ENCODE measurements at places on chromosomes 5 and 9. TPM values are rescaled to one million over a fixed set of nuclear protein-coding genes. Genes with fewer than 3 reads are reported as not detected.

GRCh38 chr5:55582256-55582655 lies 47.5 kb upstream of the PLPP1 start:
- DNase-seq, result no peak
- no peak overlapping the region for H3K27ac ChIP-seq
- no peaks in the 10 kb centered on the region for H3K36me3 ChIP-seq
- H3K4me3 ChIP-seq, result no peak overlapping the region

LRSAM1 gene
- 27.7 TPM for total RNA-seq

GRCh38 chr9:119234636-119235035 lies 134.6 kb downstream of the BRINP1 start:
- no peaks in the 10 kb centered on the region for H3K27me3 ChIP-seq
- no peak overlapping the region for H3K27ac ChIP-seq
- no peaks in the 10 kb centered on the region for H3K36me3 ChIP-seq
- H3K4me1 ChIP-seq, result no peaks in the 10 kb centered on the region
- DNase-seq, result no peak
- H3K4me3 ChIP-seq, result no peak overlapping the region

GRCh38 chr5:1744393-1745122 lies 55.1 kb downstream of the MRPL36 start:
- peaks cover 27% of the 10 kb centered on the region for H3K27me3 ChIP-seq
- no peaks in the 10 kb centered on the region for H3K36me3 ChIP-seq
- no peak overlapping the region for H3K27ac ChIP-seq
- no peak overlapping the region for H3K4me3 ChIP-seq
- H3K4me1 ChIP-seq, result no peaks in the 10 kb centered on the region
- no peak for DNase-seq

DNA sequence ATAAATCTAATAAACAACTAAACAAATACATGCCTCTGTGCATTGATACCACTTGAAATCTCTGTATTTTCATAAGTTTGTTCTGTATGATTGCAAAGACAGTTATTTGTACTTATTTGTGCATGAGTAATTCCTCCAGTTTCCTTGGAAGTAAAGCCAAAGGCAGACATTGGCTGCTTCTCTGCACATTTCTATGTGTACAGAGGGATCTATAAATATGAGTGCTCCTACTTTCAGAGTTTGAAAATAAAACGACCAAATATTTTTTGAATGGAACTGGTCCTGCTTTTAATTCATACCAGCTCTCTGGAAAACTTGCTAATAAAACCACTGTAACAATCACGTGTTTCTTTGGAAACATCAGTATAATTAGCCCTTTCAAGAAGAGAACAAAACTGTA lies 306.5 kb downstream of the MAN2A1 start:
- H3K27me3 ChIP-seq, result peaks cover 3% of the 10 kb centered on the region
- H3K4me1 ChIP-seq, result no peaks in the 10 kb centered on the region
- no peaks in the 10 kb centered on the region for H3K36me3 ChIP-seq
- H3K27ac ChIP-seq, result no peak overlapping the region

Measured in activated CD8-positive, alpha-beta memory T cell treated with anti-CD3 and anti-CD28 coated beads, Interleukin-2, amount 10 ng/mL, durations not matched to agents 7 days and 5 days (primary cell).